Endothelial cell of umbilical vein (primary cell): ENCODE measurements at places on chromosomes 13 and 19. TPM values are rescaled to one million over a fixed set of nuclear protein-coding genes. Genes with fewer than 3 reads are reported as not detected.

DNA sequence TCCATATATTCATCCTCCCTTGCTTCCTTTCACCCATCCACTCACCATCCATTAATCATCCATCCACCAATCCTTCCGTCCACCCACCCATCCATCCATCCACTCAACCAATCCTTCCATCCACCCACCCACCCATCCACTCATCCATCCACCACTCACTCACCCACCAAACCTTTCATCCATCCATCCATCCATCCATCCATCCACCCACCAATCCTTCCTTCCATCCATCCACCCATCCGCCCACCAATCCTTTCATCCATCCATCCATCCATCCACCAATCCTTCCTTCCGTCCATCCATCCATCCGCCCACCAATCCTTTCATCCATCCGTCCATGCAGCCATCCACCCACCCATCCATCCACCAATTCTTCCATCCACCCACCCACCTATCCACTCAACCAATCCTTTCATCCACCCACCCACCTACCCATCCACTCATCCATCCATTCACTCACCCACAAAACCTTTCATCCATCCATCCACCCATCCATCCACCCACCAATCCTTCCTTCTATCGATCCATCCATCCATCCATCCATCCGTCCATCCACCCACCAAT, 3.0 kb downstream of the SBK3 start:
- no peak for DNase-seq

Gene PLK5
- total RNA-seq, result not detected in 2 replicates

DNA sequence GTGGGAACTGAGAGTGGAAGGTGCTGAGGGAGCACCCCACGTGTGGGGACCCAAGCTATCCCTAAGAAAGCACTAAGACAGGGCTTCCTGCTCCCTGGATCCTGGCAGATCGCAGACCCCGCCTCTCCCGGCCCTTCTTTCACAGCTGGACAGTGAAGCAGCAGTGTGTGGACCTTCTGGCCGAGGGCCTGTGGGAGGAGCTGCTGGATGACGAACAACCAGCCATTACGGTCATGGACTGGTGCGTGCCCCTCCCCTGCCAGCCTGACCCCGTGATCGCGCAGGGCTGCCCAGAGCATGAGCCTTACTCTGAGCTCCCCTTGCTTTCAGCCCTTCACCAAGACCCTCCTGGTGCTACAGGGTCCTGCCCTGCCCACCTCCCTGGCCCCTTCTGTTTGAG, 2.3 kb downstream of the NCCRP1 start:
- DNase-seq, result peak; percentile 18

Gene PTH2
- total RNA-seq, result not detected in 2 replicates

Gene XPO4
- 21.3 and 22.5 TPM in 2 replicates for total RNA-seq

- no peak for DNase-seq
Measured at GRCh38 chr19:53041366-53041765, 3.2 kb upstream of the ERVV-2 start.

GRCh38 chr13:108409730-108410129, 140.2 kb downstream of the TNFSF13B start:
- no peak for DNase-seq

Gene PBX4
- not detected in 2 replicates for total RNA-seq

GRCh38 chr13:109151255-109151654, 521.8 kb downstream of the MYO16 start:
- DNase-seq, result peak; percentile 17

Gene ZNF230
- 2.9 TPM in 2 replicates for total RNA-seq

Gene ONECUT3
- not detected in 2 replicates for total RNA-seq

Gene NLRP4
- total RNA-seq, result not detected in 2 replicates

DNA sequence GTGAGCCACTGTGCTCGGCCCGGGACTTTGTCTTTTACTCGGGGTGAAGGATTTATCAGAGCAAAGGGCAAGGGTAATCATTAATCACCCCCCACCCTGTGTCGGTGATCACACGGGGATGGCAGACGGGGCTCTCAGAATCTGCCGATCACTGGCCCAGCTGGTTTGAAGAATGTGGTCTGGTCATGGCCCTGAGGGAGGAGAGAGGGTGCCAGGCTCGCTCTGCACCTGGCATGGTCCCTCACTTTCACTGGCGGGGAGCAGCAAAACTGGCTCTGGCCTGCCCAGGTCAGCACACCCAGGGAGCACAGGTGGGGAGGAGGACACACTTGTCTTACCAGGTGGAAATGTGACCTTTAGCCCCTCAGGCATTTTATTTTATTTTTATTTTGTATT, 10.2 kb downstream of the REEP6 start:
- no peak for DNase-seq

DNA sequence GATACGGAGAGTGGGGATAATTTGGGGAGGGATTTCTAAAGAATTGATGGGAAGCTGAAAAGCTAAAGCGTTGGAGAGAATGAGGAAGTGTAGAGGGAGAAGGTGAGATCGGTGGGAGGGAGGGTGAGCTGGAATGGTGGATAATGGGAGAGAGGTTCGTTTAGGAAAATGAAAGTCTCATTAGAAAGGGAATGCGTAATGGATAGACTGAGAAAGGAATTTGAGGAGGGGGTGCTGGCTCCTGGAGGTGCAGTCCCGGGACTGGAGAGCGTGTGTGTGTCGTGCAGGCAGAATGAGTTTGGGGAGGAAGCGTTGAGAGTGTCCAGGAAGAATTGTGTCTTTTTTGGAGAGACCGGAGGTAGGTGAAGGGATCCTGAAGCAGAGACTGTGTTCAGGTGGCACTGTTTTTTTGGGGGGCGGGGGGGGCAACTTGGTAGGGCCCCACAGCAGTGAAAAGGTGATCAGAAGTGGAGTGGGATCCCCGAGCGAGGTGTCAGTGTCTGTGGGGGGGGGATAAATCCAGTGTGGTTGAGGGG, 1.4 kb downstream of the ACTN4 start:
- no peak for DNase-seq

Gene ZNF709
- 1.4 and 1.8 TPM in 2 replicates for total RNA-seq

DNA sequence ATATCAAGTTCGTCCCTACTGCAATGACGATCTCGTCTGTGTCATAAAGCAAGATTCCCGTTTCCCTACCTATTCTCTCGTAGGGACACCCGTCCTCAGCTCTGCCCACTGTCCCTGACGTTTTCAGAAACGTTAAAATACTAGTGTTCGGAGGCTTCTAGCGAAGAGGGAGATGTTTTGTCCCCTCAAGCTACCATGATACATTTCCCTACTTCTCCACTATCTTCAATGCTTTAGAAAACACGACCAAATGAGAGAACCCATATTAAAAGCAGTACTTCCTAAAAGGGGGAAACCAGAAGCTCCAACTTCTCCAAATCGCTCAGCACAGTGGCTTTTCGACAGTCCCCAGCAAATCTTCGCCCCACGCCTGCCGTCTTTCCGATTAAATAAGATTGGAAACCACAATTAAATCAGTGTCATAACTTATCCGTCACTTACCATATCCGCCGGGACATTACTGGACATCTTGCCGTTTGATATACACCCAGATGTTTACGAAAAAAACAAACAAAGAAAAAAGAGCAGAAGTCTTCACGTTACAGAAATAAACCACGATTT, 1.3 kb downstream of the UBL3 start:
- DNase-seq, result peak; percentile 52

- DNase-seq, result peak; percentile 58
Measured at GRCh38 chr13:44763615-44764301, 187.6 kb upstream of the TSC22D1 start.

DNA sequence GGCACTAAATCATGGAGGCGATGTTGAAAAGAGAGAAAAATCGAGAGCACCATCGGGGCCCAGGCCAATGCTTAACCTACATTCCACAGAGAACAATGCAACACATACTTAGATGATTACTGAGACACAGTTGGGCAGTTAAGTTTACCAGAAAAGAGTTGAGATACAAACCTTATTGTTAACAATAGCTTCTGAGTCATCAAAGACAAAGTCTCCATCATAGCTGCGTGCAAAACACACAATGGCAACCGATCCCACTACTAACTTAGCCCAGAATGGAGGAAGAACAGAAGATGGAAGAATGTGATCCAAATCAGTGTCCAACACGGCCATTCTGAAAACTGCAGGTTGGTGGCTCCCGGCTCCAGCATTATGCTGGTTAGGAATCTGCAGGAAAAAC, 6.2 kb downstream of the TMTC4 start:
- peak; percentile 57 for DNase-seq

DNA sequence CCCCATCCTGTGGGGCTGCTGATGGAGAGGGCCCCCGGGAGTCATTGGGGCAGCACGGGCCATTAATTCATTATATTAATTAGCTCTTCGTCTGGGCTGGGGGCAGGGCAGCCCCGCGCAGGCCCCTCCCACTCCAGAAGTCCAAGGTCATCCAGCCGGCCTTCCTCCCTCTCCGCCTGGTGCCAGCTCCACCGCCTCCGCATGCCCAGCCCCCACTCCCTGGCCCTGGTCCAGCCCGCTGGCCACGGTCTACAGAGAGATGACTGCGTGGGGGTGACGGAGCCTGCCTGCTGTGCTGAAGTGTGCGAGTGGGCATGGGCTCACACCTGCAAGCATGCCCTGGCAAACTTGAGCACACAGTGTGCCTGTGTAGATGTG, 8.8 kb downstream of the IGLON5 start:
- DNase-seq, result no peak

GRCh38 chr13:114071410-114071809, 61.0 kb downstream of the RASA3 start:
- DNase-seq, result no peak

- no peak for DNase-seq
Measured at GRCh38 chr19:39913682-39914333, 20.6 kb downstream of the FCGBP start.

Gene OLFM2
- 0.74 and 0.91 TPM in 2 replicates for total RNA-seq

DNA sequence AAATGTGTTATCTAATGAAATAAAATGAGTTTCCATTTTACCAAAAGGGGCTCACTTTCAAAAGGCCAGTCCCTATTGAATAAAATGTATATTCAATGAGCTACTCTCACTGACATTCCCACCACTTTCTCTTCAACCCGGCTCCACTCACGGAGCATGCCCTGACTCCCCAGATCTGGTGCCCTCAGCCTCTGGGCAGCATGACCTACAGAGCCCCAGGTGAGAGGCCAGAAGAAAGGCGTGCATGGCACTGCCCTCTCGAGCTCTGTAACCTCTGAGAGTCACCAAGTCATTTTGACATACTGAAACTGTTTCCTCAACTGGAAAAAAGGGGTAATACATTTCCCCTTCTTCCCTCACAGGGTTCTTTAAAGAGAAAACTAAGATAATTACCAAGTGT, 25.2 kb upstream of the SIAH3 start:
- DNase-seq, result no peak

DNA sequence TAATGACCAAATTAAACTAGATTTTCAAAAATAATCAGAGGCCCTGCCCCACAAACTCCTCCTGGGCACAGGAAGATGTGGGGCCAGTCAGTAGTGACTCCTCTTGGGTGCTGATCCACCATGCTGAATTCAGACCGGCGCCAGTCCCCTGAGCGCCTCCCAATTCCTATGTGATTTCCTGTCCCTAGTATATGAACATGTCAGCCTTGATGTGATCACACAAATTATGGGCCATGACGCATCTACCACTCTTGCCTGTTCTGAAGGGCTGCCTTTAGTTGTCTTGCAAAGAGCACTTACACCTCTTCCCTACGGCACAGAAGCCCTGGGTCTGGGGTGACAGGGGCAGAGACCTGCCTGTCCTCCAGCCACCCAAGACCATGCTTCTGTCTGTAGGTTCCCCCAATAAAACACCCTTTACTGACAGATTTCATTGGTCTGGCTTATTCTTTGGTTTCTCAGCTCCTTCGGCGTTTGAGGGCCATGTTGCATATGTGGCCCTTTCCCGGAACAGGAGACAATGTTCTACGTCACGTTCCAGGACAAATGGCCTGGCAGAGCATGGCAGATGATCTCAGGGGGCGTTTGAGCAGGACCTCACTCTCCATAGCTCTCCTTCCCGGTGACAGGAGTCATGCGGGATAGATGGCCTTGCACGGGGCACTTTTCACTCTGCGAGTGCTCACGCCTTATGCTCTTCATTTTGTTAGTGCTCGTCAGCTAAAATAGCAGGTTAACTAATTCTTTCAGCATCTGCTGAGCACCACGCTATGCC, 5.6 kb upstream of the ATP11A start:
- no peak for DNase-seq

DNA sequence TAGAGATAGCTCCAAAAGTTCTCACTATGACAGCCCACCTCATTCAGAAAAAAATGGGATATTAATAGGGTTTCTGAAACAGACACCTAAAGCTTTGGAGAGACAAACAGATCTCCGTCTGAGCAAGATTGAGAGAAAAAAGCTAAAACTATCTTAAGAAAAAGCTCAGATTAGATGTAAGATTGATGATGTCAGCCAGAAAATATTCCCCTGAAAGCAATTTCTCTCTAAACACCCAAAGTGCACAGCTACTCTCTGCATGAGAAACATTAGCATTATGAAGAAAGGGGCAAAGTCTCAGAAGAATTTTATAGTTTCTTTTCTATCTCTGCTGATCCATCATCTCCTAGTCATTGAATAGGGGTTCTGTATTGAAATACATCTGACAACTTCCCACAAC, 148.9 kb downstream of the ZNF737 start:
- DNase-seq, result no peak

DNA sequence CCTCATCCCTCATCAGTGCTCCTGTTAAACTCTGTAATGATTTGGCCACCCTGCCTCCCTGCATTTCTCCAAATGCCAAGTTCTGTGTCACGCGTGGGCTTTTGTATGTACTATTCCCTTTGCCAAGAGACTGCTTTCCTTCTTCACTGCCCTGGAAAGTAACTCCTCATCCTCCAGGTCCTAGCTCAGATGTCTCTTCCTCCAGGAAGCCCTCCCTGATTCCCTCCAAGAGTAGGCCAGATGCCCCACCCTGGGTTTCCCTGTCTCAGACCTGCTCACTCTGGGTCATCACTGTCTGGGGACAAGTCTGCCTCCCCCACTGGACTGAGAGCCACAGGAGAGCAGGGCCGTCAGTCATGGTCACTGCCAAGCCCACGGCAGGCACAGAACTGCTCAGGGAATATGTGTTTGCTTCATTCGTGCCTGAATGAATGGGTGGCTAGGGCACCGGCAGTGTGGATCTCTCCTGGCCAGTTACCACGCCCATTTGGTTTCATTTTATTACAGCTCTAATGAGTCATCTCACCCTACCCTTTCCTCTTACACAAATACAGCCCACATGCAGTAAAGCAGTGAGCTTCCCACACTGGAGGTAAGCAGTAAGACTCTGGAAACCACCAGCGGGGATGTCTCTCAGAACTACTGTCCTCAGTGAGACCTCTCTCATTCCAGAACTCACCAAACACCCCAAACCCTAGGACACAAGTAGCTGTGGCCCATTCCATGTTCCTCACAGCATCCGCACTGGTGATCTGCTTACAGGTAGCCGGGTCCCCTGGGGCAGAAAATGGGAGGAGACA, 12.1 kb upstream of the GPR4 start:
- DNase-seq, result peak; percentile 86

Gene RYR1
- total RNA-seq, result 0.02 TPM in 1 of 2 replicates, not detected in the other

DNA sequence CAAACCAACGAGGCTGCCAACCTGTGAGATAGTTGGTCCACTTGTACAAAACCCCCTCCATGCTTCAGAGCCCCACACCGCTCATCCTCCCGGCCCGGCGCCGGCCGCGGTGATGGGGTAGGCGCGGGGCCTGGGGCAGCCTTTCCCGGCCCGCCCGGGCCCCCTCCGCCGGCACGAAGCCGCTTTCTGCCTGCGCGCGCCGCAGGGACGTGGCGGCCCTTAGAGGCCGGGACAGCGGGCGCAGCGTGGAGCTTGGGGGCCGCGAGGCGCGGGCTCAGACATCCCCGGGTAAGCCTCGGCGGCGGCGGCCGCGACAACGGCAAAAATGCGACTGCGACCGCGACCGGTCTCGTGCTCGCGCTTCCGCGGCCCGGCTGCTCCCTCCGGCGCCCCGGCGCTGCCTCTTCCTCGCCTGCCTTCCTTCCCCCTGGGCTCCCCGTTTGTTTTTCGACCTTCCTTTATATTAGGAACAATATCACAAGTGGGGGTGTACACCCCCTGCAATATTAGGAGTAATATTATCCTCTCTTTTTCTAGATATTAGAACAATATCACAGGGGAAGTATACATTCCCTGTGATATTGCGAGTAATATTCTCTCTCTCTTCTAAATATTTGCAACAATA, 53.9 kb upstream of the CEACAM21 start:
- no peak for DNase-seq
